Lung microvascular endothelial cell (primary cell): ENCODE measurements at places on chromosomes 5 and 9. TPM values are rescaled to one million over a fixed set of nuclear protein-coding genes. Genes with fewer than 3 reads are reported as not detected.

DNA sequence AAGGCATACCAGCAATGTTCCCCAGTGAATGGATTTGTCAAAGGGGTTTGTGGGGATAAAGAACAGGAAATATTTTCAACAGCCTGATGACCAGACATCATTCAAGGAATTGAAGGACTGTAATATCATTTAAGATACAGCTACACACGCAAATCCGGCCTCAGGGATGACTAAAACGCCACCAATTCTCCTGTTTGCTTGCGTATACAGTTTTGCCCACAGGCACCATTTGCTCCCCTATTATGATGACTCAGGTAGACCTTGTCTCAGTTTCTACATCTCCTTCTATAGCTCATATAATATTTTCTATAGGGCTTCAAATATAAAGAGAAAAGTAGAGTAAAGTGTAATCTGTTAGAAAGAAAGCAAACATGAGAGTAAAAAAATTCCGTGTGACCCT is 29.7 kb upstream of the ITGA1 start:
- DNase-seq: no peak

DNA sequence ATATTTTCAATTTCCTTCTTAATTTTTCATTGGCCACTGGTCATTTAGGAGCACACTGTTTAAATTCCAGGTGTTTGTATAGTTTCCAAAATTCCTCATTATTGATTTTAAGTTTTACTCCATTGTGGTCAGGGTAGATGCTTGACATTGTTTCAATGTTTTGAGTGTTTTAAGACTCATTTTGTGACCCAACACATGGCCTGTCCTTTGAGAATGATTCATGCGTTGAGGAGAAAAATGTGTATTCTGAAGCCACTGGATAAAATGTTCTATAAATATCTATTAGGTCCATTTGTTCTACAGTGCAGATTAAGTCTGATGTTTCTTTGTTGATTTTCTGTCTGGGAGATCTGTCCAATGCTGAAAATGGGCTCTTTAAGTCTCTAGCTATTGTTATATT is 24.4 kb upstream of the FNIP1 start:
- no peak for DNase-seq

DNA sequence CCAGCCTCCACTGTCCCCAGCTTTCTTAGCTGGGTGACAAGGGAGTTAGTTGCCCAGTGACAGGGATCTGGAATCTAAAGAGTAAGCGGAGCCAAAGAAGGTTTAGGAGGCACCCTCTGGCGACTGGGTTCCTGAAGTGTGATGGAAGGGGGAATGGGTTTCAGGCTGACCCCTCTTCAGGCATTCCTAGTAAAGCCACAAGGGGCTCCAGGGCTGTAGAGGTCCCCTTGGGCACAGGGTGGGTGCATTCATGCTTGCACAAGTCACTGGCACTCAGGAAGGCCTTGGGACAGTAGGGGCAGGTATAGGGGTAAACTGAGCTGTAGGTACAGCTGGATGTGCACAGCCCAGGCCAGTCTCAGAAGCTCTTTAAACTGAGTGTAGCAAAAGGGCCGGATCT is 74.2 kb downstream of the CPLANE1 start:
- DNase-seq: no peak

GRCh38 chr5:169663537-169663936 is 26.5 kb downstream of the DOCK2 start:
- DNase-seq: no peak

- no peak for DNase-seq
These were observed 179.7 kb downstream of the TSSK1B start for GRCh38 chr5:113255105-113255504.

DNA sequence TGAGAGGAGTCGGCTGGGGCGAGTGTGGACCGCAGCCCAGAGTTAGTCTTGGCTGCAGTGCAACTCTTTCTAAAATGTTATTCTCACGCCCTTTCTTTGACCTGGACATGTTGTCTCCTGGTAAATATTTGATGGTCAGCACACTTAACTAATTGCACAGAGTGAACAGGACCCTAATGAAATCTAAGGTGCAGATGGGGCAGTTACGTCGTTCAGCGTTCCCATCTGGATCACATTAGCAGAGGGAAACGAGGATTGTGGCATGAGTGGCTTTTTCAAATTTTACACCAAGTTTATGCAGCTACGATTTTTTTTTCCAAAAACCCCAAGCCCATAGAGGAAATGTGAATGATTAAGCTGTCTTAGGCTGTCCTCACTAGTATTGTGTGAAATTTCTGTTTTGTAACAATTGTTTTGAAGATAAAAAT is 483 bp downstream of the C9orf85 start:
- DNase-seq: peak; percentile 88

DNA sequence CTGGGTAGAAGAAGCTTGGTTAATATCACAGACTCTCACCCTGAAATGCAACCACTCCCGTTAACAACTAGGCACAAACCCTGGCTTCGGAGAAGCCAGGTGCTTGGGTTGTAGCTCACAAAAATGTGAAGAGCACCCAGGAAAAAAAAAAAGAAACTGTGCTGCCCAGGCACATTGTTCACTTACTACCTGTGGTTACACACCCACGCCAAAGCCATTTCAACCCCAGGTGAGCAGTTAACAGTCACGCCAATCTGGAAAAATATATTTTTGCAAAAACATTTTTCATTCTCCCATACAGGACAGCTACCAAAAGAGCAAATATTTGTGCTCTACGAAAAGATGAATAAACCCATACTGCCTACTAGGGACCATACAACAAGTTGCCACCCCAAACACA is 49.2 kb downstream of the SIL1 start:
- DNase-seq: no peak

- DNase-seq: no peak
These were observed 24.9 kb downstream of the SNX24 start for GRCh38 chr5:122870219-122870856.

DNA sequence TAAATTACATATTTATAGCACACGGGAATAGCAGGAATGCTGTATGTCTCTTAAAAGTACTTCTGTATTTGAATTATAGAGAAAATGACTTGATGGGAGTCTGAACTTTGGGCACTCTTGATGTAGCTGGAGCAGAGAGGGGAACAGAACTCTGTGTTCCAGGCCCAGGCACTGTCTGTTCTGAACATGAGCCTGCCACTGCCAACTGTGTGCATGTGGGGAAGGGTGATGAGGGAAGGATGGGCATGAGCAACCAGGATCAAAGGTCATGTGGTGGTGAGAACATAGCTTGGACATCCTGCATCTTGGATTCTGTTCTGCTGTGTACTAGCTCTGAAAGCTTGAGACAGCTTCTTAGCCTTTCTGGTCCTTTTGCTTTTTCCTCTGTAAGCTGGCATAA is 16.4 kb upstream of the ZBED3 start:
- DNase-seq: no peak

- no peak for DNase-seq
These were observed 173.8 kb upstream of the PITX1 start for GRCh38 chr5:135207866-135208265.

LCN1 gene
- not detected in 2 replicates for total RNA-seq

IL4 gene
- total RNA-seq: not detected in 2 replicates

CFAP77 gene
- under 0.01 TPM in 1 of 2 replicates, not detected in the other for total RNA-seq

SLC25A2 gene
- under 0.01 and 0.20 TPM in 2 replicates for total RNA-seq

UQCRQ gene
- total RNA-seq: 91.5 and 111 TPM in 2 replicates

GPBP1 gene
- total RNA-seq: 35.5 and 50.4 TPM in 2 replicates

KLF4 gene
- 0.65 and 15.1 TPM in 2 replicates for total RNA-seq

F12 gene
- 0.40 and 0.44 TPM in 2 replicates for total RNA-seq

PCAT7 gene
- not detected in 2 replicates for total RNA-seq
